T-helper 17 cell (primary cell): ENCODE measurements at places on chromosomes 16 and 17. TPM values are rescaled to one million over a fixed set of nuclear protein-coding genes. Genes with fewer than 3 reads are reported as not detected.

Gene HS3ST2
- total RNA-seq = not detected

GRCh38 chr16:9238346-9238745 lies 146.9 kb downstream of the HAPSTR1 start:
- H3K4me1 ChIP-seq = no peaks in the 10 kb centered on the region
- H3K4me3 ChIP-seq = no peak overlapping the region
- DNase-seq = no peak
- peaks cover 13% of the 10 kb centered on the region for H3K27me3 ChIP-seq
- H3K27ac ChIP-seq = no peak overlapping the region
- no peaks in the 10 kb centered on the region for H3K36me3 ChIP-seq

DNA sequence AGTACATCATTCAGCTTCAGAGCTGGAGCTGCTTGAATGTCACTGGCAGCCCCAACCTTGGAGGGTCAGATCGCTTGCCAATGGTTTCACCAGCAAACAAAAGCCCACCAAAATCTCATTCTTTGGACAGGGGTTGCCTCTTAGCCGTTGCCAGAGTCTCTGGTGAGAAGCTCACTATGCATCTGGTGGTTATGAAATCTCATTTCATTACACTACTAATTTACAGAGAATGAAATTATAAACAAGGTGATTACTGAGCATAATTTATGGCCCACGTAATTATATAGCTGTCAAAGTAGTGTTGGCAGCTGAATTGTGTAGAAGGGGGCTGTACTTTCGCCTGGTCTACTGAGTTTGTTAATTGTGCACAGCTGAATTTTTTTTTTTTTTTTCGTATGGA lies 688.9 kb upstream of the KIF2B start:
- no peaks in the 10 kb centered on the region for H3K27me3 ChIP-seq
- H3K36me3 ChIP-seq = no peaks in the 10 kb centered on the region
- no peak overlapping the region for H3K4me3 ChIP-seq
- H3K27ac ChIP-seq = no peak overlapping the region
- H3K4me1 ChIP-seq = no peaks in the 10 kb centered on the region

- DNase-seq = no peak
- no peak overlapping the region for H3K27ac ChIP-seq
- H3K27me3 ChIP-seq = no peaks in the 10 kb centered on the region
- H3K4me1 ChIP-seq = no peaks in the 10 kb centered on the region
Observed at GRCh38 chr16:85504242-85504641, 108.9 kb upstream of the GSE1 start.

- no peak overlapping the region for H3K27ac ChIP-seq
- DNase-seq = no peak
- no peaks in the 10 kb centered on the region for H3K36me3 ChIP-seq
- no peaks in the 10 kb centered on the region for H3K4me1 ChIP-seq
- H3K27me3 ChIP-seq = no peaks in the 10 kb centered on the region
Observed at GRCh38 chr16:64589836-64590235, 532.0 kb downstream of the CDH11 start.
